Cortex of kidney (tissue), 1 donor: ENCODE measurements at places on chromosomes 16 and 17.

- DNase-seq = no peak
Measured at GRCh38 chr17:82402865-82403264, 15.3 kb upstream of the HEXD start.

GRCh38 chr17:17937201-17937853 is 34.9 kb downstream of the TOM1L2 start:
- DNase-seq = no peak

GRCh38 chr17:76556765-76557367 is 17.0 kb downstream of the PRCD start:
- DNase-seq = no peak

DNA sequence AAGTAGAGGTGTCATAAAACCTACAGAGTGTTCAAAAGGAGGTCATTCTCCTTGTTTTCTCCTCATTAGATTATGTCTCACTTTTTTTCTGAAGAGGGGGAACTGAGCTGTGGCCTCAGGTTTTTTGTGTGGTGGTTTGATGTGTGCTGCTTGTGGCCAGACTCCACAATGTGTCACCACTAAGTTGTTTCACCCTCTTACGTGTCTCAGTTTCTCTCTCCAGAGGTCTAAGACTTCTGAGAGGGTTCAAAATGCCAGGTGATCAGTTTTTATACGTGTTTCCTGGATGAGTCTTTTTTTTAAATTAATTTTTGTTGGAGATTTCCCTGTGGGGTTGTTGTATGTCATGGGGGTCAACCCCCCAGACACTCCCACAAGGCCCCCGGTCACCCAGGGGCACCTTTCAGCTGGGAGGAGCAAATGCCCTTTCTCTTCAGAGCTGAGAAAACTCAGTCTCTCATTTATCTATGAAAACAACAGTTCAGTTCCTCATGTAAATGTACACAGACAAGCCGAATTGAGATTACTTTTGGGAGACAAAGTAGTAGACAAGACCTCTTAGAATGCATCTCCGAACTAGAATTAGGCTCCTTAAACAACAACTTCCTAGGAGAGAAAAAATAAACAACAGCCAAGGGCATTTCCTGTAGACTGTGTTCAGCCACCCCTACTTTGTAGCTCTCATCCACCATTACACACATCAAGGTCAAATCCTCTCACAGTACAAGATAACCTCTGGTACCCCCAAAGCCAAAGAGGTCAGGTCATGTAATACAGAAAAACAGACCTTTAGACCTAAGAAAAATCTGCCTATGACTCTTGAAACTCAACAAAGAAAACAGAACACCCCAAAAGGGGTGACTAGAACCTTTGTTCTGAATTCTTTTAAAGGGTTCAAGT is 23.9 kb upstream of the TMEM98 start:
- no peak for DNase-seq

DNA sequence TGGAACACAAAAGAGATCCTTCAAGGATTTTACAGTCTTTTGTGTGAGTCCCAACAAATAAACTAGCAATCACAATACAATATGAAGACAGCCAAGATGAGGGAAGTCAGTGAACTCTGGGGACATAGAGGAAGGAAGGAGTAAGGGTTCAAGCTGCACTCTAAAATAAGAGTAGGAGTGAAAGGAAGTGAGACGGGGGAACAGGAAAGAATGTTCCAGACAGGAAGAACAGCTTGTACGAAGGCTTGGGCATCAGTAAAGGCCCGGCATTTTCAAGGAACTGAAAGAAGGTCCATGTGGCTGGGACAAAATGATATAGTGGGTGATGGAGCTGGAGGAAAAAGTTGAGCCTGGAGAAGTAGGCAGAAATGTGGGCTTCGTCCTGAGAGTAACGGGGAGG is 4.5 kb downstream of the CCL17 start:
- no peak for DNase-seq
